AG04449 (cell line): ENCODE measurements at places on chromosomes 1 and 21.

DNA sequence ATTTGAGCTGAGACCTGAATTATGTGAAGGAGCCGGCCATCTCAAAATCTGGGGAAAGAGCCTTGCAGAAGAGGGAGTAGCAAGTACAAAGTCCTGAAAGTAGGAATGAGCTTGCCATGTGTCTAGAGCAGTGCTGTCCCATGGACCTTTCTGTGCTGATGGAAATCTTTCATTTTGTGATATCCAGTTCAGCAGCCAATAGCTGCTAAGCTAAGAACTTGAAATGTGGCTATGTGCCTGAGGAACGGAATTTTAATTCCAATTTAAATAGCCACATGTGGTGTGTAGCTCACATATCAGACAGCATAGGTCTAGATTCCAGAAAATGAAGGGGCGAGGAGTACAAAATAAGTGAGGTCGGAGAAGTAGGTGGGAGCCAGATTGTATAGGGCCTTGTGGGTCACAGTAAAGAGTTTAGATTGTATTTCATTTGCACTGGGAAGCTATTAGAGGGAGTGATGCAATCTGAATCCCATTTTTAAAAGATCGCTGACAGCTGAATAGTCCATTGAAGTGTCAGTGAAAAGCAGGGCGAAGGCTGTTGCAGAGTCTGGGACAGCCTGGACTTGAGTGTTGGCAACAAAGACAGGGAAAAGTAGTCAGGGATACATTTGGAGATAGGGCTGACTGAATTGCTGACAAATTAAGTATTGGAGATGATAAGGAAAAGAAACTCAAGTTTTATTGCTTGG, 80.3 kb downstream of the TMEM200B start:
- DNase-seq = no peak

GRCh38 chr1:159211331-159212136, 6.9 kb downstream of the ACKR1 start:
- DNase-seq = no peak

DNA sequence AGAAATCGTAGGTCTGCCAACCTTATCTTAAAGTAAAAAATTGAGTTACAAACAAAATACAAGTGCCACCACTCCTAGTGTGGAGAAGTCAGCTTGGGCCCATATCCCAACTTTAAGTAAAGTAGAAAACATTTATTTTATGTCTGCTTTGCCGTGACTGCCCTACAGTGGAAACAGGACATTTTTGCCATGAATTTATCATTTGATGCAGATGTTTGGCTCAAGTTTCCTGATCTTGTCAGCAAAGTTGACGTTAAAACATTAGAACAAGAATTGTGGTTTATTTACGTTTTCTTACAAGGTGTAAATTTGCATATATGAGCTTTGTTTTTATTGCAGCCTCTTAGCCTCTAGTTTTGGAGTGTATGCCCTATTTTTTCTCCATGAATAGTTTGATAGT, 17.1 kb upstream of the KCNJ15 start:
- DNase-seq = no peak

DNA sequence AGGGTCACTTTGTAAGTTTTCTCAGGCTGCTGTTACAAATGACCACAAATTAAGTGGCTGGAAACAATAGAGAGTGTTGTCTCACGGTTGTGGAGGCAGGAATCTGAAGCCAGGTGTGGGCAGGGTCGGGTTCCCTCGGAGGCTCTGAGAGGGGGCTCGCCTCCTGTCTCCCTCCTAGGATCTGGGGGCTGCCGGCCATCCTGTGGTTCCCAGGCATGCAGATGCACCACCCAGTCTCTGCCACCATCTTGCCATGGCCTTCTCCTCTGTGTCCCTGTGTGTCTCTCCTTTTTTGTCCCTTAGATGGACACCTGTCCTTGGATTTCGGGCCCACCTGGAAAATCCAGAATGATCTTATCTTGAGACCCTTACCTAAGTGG, 4.8 kb downstream of the TP73 start:
- no peak for DNase-seq

DNA sequence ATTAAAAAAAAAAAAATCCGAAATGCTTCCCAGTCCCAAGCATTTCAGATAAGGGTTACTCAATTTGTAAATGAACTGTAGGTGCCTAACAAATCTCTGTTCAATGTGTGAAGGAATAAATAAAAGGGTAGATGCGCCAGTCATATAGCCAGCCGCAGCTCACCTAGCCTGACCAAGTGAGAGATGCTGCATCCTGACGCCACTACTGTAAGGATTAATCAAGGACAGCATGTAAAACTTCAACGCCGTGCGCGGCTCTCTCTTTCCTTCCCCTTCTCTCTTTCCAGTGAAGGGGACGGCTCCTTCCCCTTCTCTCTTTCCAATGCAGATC, 441 bp downstream of the PPT1 start:
- DNase-seq = no peak

DNA sequence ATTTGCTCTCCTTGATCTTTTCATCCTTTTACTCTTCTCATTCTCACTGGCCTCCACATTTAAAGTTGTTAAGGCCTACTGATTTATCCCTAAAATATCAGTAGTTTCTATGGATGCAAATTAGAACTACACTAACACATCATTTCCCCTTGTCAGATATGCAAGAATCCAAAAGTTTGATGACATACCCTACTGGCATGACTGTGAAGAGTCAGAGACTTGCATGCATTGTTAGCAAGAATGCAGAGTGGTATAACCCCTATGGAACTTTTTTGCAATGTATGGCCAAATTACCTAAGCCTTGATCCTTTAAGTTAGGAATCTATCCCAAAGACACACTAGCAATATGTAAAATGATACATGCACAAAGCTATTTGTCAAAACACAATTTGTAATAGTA, 23.6 kb upstream of the HIVEP3 start:
- no peak for DNase-seq

DNA sequence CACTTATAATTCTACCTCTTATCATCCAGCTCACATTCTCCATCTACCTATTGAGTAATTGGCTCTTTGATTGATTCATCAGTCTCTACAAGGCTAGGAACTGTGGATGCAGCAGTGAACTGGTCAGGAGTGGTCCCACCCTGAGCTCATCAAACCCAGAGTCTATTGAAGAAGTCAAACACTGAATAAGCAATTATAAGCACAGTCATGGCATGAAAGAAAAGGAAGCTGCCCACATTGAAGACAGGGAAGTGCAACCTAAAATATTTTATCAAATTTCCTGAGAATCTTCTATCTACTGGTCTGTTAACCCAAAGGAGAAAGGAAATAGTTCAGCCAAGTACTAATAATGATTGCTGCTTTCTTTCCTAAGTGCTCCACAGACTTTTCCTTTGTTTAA, 35.7 kb downstream of the ACP6 start:
- no peak for DNase-seq

- no peak for DNase-seq
Measured at GRCh38 chr1:186670297-186671135, 9.7 kb downstream of the PTGS2 start.

GRCh38 chr1:16164213-16165072, 8.6 kb upstream of the EPHA2 start:
- peak; percentile 86 for DNase-seq

DNA sequence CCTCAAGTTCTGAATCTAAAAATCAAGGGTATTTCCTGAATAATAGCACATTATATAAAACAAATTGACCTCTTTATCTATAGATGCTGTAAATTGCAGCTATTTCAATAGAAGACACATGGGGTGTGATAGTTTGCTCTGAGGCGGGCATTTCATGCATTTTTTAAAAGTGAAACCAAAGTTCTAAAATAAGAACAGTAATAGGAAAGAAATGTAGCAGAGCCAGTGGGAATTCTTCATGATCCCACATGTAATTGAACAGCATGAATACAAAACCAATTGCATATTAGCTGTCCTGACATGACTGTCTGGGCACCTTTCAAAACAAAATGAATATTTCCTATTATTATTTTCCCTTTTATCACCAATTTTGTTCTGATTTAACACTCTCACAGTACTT, 85.0 kb downstream of the RGS21 start:
- DNase-seq = peak; percentile 38

DNA sequence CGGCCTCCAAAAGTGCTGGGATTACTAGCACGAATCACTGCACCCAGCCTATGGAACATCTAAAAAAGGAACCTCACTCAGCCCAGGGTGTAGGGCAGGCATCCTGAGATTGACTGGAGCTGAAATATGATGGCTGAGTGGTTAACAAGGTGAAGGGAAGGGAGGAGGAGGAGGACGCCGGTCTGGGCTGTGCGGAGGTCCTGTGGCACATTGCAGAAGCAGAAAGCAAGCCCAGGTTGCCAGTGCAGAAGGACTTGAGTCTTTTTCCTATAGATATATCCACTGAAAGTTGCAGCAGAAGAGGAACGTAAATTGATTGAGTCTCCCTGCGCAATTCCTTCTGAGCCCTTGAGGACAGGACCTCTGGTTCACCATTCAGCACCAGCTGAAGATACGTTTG, 1.5 kb upstream of the KIF17 start:
- DNase-seq = no peak

GRCh38 chr1:164581762-164582161, 22.8 kb downstream of the PBX1 start:
- DNase-seq = no peak

- DNase-seq = no peak
Measured at GRCh38 chr1:25616095-25616986, at the start of gene MAN1C1. MAN1C1 (plus strand) TSS chr1:25616791; CDS start chr1:25617798, 1,007 bp downstream.

- DNase-seq = no peak
Measured at GRCh38 chr1:68213843-68214242, 18.5 kb downstream of the WLS start.

GRCh38 chr1:63866084-63866483, 92.3 kb downstream of the ROR1 start:
- DNase-seq = no peak

DNA sequence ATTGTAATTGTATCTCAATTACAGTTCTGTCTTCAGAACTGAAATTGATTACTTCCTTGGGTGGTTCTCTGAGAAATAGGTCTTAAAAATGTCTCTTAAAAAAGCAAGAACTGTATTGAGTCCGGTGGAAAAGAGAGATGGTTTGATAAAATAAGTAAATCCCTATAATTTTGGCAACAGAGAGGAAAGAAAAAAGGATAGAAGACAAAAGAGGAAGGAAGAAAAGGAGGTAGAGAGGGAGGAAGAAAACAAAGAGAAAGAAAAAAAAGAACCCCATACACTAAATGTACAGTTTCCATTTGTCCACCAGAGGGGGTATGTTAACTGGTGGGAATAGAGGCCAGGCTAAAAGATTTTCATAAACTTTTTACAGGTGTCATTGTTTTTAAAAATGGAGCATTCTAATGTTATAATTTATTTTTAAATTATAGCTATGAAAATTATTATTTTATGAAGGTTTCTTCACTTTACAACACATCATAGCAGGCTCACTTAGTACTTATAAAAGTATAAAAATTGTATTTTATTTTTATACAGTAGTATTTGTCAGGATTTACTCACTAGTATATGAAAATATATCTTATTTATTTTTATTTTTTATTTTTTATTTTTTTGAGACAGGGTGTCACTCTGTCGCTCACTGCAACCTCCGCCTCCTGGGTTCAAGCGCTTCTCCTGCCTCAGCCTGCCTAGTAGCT, 2.1 kb upstream of the UBE2T start:
- DNase-seq = no peak

GRCh38 chr1:156119503-156120209, 5.1 kb downstream of the LMNA start:
- DNase-seq = no peak

DNA sequence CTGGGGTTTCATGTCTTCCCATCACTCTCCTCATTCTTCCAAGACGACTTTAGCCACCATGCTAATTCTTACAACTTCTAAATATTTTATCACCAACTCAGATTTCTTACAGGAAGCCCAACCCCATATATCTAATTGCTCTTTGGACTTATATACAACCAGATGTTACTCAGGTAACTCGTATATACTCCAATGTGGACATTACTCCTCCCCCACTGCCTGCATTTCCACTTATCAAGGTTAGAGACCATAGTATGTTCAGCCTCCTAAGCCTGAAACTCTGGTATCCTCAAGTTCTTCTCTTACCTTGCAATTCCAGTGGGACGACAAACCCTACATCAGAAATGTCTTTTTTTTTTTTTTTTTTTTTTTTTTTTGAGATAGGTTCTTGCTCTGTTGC, 2.7 kb upstream of the RCC1 start:
- DNase-seq = no peak

DNA sequence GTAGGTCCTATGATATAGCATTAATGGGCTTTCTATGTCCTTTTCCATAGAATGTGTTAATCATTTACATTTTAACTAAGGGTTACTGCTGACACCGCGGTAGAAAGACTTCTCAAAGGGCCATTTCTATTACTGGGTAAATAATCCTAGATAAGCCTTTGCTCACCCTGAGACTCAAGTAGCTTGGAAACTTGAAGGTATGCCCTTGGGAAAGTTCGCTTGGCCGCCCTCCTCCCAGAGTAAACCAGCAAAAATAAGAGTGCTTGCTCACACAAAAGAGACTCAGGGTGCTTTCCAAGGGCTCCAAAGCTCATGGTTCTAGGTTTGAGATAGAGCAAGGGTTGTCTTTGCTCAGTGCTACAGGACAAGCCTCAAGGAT, 85.8 kb upstream of the TMPRSS2 start:
- DNase-seq = no peak

GRCh38 chr1:71054791-71055190, 7.2 kb upstream of the PTGER3 start:
- no peak for DNase-seq

- DNase-seq = no peak
Measured at GRCh38 chr21:36059823-36060158, 535 bp downstream of the SETD4 start.

DNA sequence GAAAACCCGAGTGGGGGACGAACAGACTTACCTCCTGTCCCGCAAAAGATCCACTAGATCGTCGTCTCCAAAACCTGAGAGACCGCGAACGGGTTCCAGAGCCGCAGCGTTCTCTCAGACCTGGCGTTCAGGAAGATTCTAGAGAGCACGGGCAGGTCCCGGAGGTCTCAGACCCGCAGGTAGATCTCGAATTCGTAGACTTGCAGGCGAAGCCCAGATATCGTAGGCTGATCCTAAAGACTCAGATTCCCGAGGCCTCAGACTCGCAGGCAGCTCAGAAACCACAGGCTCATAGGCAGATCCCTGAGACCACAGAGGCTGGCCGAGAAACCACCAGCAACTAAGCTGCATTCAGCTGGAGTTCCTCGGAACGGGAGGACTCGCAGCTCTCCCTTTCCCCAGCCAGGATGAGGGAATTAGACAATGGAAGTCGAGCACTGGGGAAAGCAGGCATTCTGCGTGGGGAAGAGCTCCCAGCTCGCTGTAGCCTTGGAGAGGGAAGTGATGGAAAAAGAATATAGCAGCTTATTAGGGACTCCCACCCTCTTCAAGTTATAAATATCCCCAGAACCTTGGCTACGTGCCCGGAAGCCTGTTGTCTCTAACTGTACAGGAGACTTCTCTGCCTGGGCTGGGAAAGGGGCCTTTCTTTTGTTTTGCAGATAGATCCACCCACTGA, at the start of gene ZNF436:
TSS of gene ZNF436 (minus strand) at position 502 of the 679 bp plus-strand sequence. CDS start 1,831 bp downstream, outside the sequence.
- no peak for DNase-seq

- DNase-seq = no peak
Measured at GRCh38 chr1:167678422-167678821, 43.4 kb upstream of the MPZL1 start.

DNA sequence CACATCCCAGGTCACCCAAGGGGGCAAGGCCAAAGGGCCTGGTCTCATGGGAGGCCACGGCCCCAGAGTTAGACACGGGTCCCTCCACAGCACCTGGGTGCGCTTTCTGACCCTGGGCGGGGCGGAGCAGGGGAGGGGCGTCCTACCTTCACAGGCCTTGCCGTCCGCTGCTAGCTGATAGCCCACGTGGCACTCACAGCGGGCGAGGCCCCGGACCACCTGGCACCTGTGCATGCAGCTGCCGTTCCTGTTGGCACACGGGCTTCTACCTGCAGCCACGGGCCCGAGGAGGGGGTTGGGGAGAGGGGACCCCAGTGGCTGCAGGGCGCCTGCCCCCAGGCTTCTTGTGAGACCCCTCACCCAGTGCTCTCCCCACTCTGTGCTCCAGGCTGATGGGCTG, 59.9 kb downstream of the ARHGEF16 start:
- no peak for DNase-seq

- no peak for DNase-seq
Measured at GRCh38 chr1:18901952-18902522, 318 bp downstream of the ALDH4A1 start.
